D721Med (cell line): ENCODE measurements at places on chromosomes 5 and 9.

GRCh38 chr5:37738057-37738691, 101.7 kb downstream of the GDNF start:
- DNase-seq = no peak

- no peak for DNase-seq
Observed at GRCh38 chr9:99264070-99264680, 42.1 kb downstream of the SEC61B start.

- no peak for DNase-seq
Observed at GRCh38 chr5:42894057-42894456, 82.4 kb upstream of the SELENOP start.

- DNase-seq = no peak
Observed at GRCh38 chr9:101593345-101593744, 1.4 kb downstream of the PPP3R2 start.

DNA sequence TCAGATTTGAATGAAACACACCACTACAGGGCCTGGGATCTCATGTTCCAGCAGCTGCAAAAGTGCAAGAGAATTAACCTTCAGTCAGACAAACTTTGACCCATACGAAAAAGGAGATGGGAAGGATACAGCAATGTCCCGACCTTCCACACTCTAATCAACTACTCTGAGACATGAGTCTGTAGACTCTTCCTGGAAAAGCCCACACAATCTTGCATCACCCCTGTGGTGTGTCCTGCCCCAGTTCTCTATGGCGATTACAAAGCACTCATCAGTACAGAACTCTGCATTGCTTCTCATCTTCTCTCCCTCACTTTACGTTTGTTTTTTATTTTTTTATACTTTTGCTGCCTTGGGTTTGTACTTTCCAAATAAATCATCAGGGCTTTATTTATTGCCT, 241.0 kb upstream of the KIF2A start:
- DNase-seq = no peak

DNA sequence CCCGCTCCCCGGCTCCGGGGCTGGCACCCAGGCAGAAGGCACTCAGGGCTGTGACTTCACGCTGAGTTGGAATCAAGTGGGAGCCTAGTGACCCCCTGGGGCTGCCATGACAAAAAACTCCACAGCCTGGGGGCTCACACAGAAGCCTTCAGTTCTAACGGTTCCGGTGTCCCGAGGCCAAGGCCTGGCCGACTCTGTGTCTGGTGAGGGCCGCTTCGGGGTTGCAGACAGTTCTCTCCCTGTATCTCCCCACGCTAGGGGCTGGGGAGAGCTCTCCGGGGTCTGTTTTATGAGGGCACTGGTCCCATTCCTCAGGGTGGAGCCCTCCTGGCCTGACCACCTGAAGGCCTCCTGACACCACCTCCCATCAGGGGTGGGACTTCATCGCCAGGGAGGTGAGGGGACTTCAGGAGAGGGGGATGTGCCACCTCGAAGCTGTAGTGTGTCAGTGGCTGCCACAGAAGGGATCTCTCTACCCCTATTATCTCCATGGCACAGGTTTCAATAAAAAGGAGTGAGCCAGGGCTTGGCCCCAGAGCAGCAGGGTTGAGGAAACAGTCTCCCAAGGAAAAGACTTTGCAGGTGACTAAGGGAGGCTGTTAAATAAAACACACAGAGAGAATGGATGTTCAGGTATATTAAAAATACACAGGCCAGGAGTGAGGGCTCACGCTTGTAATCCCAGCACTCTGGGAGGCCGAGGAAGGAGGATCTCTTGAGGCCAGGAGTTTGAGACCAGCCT, 1.5 kb upstream of the SLC6A3 start:
- DNase-seq = no peak

- DNase-seq = no peak
Observed at GRCh38 chr9:79684711-79685575, 113.2 kb downstream of the TLE4 start.

DNA sequence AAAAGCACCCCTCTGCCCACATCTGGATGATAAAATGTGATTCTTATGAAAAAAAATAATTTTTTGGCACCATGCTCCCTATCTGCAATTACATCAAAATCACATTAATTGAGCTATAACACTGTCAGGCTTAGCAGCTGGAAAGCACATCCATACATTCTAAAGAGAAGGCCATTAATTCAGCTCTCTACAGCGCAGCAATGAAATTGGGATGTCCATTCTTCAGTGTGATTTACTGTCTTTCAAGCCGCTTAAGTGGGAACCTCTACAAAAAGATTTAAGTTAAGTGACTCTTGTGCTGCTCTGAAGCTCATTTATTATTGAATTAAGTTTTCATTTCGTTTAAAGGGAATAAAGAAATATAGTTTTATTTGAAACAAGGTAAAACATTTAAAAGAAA, 171.3 kb downstream of the EBF1 start:
- no peak for DNase-seq

DNA sequence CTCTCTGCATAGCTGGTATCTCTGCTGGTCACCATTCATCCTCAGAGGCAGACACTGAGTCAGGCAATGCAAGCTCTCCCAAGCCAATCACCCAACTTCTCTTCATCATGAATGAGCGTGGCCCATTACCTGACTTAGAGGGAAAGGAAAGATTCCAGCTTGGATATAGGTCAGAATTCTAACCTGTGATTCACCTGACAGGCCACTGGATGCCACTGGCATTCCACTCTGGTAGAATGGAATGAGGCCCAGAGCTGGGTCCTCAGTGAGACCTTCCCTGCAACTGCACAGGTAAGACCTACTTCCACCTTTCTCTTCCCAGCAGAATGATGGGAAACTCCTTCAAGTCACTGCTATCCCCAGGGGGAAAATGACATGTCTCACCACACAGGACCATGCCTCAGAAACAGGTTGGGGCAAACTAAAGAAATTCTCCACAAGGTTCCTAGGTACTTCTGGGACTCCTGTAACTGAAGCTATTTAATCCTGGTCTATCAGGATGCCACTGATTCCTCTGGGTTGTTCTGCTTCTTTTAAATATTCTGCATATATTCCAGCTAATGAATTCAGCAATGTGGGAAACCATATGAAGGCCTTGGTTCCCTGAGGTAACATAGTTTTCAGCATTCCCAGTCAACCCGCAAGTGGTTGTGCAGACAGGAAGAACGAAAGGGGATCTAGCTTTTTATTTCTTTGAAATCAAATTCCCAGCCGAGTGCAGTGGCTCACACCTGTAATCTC, 62.0 kb downstream of the SUSD1 start:
- DNase-seq = no peak

DNA sequence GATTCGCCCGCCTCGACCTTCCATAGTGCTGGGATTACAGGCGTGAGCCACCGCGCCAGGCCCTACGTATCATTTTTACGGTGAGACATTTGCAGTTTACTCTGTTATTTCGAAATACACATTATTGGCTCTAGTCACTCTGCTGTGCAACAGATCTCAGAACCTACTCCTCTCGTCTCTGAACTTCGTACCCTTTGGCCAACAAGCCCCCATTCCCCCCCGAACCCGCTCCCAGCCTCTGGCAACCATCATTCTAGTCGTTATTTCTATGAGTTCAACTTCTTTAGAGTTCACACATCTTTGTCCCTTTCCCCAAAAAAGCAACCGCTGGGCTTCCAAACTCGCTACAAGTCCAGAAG, 735 bp downstream of the PTGR1 start:
- DNase-seq = no peak

DNA sequence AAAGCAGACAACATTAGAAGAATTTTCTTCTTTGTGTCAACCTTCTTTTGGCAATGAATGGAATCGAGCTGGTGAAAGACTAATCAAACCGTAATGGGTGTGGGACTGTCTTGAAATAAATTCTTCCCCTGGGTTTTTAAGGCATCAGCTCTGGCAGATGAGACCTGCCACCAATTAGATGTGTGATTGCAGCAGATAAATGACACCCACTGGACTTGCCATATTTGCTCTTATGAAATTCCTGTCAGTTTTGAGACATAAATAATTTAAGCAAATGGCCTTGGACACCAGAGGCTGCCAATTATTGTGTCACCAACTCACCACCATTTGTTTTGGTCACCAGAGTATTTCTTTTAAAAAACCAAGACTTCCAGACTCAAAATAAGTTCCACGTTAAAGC, 135.9 kb upstream of the RGMB start:
- DNase-seq = no peak

DNA sequence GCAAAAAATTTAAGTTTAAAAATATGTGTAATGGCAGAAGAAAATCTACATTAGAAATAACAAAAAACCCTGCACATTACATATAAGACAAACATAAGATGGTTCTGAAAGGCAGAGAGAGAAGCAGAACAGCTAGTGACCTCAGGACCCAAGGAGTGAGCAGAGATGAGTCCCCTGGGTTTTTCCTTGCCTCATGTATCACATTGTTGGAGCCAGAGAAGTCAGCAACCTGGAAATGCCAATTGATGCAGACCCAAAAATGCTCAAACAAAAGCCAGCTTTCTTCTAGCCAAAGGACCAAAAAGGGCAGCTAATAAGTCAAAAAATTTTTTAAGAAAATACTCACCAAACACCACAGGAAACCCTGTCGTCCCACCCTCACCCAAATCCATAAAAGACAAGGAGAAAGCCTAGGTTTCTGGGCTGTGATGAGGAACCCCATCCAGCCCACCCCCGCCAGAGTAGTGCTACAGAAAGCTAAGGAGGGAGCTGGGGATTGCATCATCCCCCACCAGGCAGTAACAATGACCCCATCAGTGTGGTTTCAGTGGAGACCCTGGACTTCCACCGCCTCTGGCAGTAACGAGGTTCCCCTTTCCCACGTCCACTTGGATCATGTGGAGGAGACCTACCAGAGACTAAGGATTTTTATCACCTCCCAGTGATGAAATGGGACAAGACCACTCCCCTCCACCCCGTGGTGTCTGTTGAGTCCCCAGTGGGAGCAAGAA, 17.6 kb downstream of the DENND1A start:
- DNase-seq = no peak

DNA sequence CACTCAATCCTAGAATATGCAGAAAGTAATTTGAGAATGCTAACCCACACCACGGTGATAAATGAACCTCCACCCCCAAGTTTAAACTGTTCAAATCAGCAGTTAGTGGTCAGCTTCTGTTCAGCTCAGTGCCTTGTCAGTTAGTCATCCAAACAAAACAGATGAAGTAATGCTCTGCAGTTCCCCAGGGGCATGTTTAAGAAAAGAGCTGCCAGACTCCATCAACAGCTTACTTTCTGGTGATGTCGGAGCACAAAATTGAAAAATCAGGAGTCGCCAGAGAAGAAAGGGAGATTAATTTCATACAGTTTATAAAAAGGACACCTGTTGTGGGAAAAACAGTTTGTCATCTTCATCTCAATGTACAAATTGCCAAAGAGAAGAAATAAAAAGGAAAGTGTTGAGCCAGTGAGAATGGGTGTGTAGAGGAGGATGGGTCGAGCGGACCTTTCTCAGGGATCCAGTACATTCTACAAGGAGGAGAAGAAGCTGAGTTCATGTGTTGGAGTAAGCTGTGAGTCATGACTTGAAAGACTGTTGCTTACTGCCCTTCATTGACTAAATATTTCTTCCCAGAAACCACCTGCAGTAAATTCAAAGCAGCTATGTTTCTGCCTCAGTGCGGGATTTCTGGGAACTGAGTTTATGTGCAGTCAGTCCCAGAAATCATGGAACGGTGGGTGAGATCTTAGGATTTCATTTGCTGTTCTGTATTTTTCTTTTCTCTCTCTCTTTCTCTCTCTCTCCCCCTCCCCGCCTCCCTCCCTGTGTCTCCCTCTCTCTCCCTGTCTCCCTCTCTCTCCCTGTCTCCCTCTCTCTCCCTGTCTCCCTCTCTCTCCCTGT, 13.7 kb downstream of the TRIO start:
- no peak for DNase-seq

- no peak for DNase-seq
Observed at GRCh38 chr9:117545846-117546245, 131.0 kb upstream of the ASTN2 start.

DNA sequence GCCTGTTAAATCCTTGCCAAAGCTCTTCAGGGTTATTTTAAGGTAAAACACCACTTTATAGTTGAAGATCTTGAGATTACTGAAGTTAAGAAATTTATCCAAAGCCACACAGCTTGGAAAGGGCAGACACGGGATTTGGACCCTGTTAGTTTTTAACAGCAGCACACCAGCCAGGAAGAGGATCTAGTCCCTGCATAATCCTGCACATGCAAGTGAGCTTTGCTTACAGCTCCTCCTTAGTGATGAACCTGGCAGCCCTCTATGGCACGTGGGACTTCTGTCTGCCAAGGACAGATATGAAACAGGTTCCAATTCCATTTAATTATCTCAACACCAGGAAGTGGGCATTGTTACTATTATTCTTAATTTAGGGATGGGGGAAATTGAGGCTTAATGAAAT, 108.7 kb downstream of the TRIM32 start:
- DNase-seq = no peak

DNA sequence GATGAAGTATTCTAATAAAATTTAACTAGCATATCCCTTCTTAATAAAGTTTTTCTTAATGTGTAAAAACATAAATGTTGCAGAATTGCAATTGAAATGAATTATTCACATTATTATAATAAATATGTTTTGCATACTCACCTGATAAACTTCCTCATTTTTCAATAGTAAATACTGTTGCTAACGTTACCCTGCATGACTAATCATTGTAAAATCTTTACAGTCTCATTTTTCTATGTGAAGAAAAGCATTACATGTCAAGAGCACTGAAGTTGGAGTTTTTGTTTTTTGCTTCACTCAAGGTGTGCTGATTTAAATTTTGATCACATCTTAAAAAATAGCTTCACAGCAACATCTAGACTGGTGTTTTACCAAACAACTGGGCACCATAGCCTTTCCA, 157.2 kb upstream of the CDH18 start:
- no peak for DNase-seq

DNA sequence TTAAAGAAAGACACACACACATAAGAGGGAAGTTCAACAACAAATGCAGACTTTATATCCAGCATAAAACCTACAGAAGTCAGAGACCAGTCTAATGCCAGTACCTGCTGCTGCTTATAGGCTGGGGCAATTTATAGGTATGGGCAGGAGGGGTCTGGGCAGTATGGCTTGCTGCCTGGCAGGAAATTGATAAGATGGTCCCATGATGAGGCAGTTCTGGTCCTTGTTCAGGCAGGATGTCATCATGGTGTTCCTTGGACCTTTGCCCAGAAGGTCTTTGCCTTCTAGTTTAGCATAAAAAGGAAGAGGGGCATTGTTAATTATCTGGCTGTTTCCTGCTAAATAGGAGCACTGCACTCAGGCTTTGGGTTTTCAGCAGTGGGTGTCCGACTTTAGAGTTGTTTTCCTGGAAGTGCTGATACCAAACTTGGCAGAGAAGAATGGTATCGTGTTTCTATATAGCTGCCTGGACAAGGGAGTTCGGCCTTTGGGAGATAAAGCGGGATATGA, 10.4 kb upstream of the PDCD1LG2 start:
- no peak for DNase-seq

- no peak for DNase-seq
Observed at GRCh38 chr9:88235615-88236014, 97.3 kb upstream of the SPATA31C2 start.

GRCh38 chr5:171946000-171946781, 60.2 kb downstream of the FBXW11 start:
- no peak for DNase-seq
